ENCODE measurements at places on chromosomes 5 and 9.

DNA sequence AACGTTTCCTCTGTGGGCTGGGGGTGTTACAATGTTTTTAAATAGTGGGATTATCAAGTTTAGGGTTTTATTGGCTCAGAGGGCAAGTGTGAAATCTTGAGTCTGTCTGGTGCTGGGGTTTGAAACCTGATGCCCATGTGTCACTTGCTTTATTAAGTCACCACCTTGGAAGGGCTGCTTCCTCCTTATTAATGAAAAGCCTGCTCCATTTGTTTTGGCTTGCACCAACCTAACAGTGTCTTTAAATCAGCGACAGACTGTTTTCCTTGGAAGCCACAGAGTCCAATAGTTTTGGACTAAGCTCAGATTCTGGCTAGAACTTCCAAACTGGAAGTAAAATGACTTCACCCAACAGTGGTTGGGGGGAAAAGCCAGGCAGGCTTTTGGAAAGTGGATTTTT is 10.7 kb upstream of the PALM2AKAP2 start:
- DNase-seq: no peak

- DNase-seq: no peak
Measured at GRCh38 chr9:104090578-104090977, 3.5 kb upstream of the SMC2 start.

- no peak for DNase-seq
Measured at GRCh38 chr9:88005240-88005639, 30.9 kb upstream of the CDK20 start.

- DNase-seq: no peak
Measured at GRCh38 chr5:164000819-164001218, 495.4 kb downstream of the MAT2B start.

DNA sequence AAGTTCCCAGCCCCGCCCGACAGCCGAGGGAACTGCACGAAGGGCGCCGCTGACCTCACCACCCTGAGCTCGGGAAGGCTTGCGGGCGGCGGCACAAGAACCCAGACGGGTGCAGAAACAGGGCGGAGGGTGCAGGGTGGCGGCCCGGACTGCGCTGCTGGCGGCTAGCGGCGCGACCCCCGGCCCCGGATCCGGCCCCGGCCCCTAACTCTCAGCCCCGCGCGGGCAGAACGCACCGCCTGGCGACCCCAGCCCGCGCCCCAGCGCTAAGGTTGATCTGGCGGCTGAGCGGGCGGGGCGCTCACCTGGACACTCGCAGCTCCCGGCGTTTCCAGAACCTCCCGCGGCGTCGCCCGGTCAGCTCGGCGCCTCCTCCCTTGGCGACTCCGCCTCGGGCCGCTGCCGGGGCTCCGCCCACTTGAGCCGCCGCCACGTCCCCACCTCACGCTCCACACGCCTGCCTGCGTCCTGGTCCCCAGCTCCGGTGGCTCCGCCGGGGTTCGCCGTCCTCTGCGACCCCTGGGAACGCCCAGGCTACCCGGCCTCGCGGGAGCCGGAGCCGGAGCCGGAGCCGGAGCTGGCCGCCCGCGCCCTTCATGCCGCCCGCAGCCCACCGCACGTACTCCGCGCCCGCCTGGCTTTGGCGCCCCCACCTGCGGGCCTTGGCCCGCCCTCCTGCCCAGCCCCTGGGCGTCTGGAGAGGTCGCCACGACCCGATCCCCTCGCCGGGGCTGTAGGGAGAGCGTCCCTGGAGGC is at the start of gene P4HA2:
P4HA2 (minus strand) TSS at position 369 of the 756 bp plus-strand sequence. CDS start 9,227 bp downstream, outside the sequence.
- DNase-seq: no peak

DNA sequence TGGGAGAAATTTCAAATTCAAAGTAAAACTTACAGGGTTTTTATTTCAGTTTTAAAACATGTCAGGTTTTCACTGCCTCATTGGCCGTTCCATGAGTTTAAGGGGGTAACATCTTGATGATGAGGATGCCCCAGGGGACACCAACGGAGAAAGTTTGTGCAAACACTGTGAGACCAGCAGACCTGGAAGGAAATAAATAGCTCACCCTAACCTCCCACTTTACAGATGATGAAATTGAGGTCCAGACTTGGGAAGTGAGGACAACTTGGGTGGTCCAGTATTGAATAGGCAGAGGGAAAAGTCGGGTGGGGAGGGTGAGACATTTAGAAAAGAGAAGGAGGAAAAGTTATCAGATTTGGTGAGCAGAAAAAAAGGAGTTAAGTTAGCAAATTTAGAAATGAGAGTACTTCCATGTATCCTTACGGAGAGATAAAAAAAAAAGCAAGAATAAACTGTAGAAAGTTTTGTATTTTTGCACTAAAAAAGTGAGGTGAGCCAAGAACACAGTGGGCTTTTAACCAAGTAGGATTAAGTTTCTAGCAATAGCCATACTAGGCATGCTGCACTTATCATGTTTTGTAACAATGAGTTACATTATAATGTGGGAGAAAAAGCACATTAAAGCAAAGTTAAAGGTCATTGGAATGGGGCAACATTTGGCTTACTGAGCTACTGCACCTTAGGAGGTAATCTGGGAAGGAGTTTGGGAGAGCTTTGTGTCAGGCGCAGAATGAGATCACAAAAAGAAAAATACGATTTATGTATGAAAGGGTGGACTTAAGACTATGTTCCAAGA is 125.1 kb downstream of the GAS1 start:
- DNase-seq: no peak

DNA sequence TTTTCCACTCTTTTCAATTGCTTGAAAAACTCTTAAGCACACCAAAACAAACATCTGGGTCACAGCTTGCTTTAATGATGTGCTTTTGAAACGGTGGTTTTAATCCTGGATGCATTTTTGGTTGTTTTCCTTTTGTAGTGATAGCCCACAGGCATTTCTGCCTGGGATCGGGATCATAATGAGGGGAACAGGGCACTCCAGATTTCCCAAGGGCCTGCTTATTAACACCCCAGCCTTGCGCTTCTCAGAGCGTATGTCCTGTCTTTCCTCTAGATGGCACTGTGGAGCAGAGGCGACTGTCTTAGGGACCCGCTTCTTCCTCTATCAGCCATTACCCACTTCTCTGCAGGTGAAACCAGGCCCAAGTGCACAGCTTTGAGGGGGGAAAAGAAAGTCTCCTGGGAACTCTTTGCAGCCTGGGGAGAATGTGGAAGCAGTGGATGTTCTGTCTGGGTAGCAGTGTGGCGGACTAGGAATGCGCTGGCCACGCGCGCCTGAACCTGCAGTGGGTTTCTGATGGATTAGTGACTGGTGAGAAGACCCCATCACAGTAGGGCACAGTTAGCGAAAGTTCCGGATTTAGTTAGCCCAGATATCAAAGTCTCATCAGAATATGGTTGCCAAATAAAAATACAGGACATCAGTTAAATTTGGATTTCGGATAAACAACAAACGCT is 190.1 kb downstream of the GNA14 start:
- DNase-seq: peak; percentile 11

GRCh38 chr9:84586662-84587061 is 82.9 kb upstream of the NTRK2 start:
- no peak for DNase-seq

DNA sequence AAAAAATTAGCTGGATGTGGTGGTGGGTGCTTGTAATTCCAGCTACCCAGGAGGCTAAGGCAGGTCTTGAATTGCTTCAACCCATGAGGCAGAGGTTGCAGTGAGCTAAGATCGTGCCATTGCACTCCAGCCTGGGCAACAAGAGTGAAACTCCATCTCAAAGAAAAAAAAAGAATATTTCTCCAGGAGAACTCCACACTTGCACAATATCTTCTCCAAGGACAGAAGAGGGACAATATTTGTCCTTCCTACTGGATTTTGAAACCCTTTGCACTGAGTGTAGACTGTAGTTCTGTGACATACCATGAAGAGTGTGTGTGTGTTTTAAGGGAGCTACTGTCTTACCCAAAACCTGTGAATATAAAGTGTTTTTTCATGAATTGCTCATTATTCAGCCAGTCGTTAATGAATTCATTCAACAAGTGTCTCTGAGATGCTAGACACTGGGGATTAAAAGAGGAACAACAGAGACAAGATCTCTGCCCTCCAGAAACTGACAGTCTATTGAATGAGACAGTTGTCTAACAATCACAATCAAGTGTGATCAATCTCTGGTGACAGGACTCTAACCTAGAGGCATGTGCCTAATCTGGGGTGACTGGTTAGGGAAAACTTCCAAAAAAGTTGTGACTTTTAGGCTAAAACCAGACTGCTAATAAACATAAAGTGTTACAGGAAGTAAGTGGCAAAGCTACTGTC is 9.8 kb upstream of the UBE2D2 start:
- DNase-seq: no peak

DNA sequence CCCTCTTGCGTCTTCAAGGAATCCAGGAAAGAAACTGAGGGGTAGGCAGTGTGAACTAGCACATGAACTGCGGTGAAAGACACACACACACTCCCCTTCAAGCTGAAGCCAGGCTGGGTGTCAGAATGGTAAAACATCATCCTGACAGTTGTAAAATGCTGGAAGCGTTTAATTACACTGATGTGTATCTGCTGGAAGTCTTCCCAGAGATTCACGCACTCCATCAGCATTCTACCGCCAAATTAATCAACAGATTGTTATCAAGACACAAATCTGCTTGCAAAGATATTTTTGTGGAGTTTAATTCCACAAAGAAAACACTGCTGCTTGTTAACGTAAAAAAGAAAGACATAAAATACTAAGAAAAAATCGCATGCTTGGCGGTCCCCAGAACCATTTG is 241.0 kb upstream of the NFIL3 start:
- DNase-seq: no peak

DNA sequence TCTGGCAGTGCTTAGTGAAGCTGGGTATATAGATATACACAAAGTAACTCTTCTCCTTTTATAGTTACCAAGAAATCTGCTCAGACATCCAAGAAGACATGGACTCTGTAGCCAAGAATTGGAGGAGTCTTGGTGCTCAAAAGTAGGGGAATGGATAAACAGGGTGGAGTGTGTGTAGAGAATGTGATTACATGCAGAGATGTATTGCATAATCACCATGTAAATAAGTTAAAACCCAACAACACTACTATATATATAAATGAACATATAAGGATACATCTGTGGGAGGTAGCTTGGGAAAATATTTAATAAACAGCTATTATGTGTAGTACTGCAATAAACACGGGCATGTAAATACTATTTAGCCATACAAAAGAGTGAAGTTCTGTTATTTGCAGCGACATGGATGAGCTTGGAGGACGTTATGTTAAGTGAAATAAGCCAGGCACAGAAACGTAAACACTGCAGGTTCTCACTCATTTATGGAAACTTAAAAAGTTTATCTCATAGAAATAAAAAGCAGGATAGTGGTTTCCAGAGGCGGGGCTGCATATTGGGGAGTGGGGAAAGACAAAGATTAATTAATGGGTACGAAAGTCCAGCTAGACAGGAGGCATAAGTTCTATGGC is 207.5 kb downstream of the TENT4A start:
- no peak for DNase-seq

DNA sequence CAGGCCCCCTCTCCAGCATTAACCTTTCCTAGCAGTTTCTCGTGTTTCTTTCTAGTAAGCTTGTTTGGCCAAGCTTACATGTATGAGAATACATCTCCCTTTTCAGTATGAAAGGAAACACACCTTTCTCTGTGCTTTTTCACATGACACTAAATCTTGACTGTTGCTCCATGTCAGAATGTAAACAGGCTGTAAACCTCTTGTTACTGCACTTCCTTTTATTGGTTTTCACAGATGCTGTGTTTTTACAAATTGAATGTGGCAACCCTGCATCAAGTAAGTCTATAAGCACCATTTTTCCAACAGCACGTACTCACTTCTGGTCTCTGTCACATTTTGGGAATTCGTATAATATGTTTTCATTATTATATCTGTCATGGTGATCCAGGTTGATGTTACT is 2.2 kb upstream of the CANX start:
- no peak for DNase-seq

GRCh38 chr5:144202726-144203125 is 32.1 kb downstream of the KCTD16 start:
- DNase-seq: no peak

DNA sequence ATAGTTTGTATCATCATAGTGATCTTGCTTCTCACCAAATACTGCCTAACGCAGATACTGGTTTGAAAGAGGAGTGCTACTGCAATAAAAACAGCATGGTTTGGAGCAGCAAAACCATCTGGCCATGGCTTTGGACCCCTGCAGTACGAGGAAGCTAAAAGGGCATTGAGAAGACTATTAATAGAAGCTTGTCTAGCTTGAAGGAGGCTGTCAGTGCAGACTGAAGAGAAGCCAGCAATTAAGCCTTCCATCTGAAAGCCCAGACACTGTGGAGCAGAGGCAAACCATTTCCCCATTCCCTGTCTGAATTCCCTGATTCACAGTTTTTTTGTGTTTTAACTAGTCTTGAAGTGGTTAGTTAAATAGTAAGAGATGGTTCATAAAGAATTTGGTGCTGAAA is 281.6 kb downstream of the PTPRD start:
- DNase-seq: no peak

DNA sequence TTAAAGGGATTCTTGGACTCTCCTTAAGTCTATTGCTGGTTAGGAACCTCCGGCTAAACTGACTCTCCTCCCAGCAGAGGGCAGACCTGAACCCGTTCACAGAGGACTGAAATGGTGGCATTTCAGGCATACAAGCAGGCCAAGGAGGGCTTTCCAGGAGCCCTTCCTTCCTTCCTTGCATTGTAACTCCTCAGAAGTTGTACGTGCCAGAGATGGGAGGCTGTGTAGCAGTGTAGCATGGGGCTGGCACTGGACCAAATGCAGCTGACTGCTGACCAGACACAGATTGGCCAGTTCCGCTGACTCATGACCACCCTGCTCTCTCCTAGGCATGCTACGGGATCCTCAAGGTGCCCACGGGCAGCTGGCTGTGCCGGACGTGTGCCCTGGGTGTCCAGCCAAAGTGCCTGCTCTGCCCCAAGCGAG is 36.4 kb downstream of the JADE2 start:
- no peak for DNase-seq

GRCh38 chr5:175765858-175766257 is 105.5 kb upstream of the CPLX2 start:
- no peak for DNase-seq

GRCh38 chr5:126562823-126563222 is 32.2 kb downstream of the ALDH7A1 start:
- DNase-seq: no peak

DNA sequence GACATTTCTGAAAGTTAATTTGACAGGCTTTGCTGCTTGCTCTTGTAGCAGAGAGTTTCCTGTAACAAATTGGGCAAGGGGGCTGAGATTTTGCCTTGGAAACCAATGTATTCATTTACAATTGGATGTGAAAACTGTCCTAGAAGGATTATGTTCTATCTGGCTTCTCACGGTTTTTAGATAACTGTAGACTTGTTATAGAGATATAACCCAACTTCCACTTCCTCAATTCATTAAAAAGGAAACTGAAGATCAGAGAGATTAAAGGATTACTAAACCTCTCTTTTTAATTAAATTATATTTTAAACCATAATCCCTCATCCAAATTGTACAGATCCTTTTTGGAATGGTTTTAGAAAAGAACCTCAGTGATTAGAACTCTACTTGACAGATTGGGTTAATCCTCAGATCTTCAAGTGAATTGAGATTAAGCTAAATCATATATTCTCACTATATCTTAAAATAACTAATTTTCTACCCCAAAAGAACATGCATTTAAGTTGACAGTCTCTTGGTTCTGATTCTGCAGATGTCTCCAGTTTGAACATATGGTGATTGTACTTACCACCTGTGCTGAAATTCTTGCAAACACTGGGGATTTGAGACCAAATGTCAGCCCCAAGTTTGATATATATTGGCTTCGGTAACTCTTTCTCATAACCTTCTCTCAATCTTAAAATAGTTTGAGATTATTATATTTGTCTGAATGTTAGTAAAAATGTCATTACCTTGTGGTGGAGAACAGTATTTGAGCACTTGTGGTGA is 130.1 kb upstream of the C9orf72 start:
- DNase-seq: peak; percentile 11

GRCh38 chr9:133352635-133353340 is 3.5 kb downstream of the SURF1 start:
- DNase-seq: no peak

GRCh38 chr9:84003246-84003645 is 22.6 kb downstream of the RMI1 start:
- no peak for DNase-seq

All from KG1 (cell line).